ENCODE measurements at places on chromosomes 1 and 21. TPM values are rescaled to one million over a fixed set of nuclear protein-coding genes. Genes with fewer than 3 reads are reported as not detected.

DNA sequence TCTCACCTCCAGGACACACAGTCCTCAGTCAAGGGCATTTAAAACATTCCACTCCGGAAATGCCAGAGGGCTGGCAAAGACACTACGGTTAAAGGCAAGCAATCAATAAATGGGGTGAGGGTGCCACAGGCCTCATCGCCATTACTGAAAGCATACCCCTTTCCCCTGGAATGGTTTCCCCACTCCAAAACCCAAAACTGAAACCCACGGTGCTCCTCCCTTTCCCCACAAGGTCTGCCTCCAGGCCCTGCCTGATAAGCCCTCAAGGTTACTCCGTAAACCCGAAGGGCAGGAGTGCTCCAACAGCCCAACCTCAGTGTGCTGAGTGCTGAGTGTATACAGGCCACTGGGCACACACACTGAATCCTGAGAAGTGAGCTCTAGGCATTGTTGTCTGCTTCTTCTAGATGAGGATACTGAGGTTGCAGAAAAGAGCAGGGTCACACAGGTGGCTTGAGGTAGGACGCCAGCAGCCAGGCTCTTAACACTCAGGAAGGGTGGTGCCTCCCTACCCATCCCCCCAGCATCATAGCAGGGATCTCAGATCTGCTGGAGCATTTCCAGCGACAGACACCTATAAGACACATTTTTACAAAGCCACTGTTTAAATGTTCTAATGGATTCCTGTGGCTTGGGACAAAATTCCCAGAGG is 29.0 kb downstream of the SSBP3 start:
- DNase-seq = no peak

DNA sequence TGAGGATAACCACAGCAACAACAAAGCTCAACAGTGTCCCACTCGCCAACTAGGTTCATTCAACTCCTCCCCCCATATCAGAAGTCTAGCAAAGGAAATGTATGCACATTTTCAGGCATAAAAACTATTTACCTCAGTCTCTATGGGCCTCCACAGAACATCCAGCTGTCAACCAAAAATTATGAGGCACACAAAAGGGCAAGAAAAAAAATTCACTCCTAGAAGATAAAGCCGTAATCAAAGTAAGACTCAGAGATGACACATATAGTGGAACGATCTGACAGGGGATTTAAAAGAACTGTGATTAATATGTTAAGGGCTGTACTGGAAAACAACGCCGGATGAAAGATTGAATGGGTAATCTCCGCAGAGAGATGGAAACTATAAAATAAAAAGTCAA is 158.7 kb downstream of the NTPCR start:
- DNase-seq = no peak

GRCh38 chr1:111930356-111930755 is 59.1 kb downstream of the KCND3 start:
- no peak for DNase-seq

- no peak for DNase-seq
These were observed 182.5 kb downstream of the RHOU start for GRCh38 chr1:228917755-228918154.

- DNase-seq = no peak
These were observed 17.2 kb upstream of the SPEN start for GRCh38 chr1:15830258-15830657.

DNA sequence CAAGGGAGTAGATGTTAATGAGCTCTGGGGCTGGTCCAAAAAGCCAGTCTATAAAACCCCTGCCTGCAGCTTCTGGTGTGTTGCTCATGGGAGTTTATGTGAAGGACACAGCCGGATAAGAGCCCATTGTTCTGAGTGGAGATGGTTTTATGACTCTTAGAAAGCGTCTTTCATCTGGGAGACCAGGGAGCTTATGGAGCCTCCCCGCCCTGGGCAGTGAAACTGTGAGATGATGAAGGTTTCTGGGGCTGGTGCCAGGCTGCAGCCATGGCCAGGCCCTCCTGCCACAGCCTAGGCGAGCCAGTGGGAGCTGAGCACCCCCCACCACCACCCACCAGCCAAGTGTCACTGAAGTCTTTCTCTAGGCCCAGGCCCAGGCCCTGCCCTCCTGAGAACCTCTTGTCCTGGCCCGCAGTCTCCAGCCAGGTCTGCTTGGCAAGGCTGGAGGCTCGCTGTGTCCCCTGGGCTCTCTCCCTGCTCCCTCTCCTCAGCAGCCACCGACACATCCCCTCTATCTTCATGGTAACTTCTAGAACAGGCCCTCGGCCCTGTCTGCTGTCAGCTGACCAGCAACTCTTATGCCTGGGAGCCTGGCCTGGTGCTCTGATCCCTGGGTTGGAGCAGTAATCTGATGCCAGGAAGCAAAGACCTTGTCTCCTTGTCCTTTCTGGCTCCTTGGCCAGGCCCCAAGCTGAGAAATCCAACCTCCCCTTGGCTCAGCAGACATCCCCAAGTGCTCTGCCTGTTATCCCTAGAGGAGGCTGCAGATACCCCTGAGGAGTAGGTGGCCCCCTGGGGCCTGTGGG is 7.6 kb upstream of the ARHGEF10L start:
- DNase-seq = peak; percentile 87

The LRRN2 gene
- 0.94 TPM for polyA plus RNA-seq

The FCRL2 gene
- not detected for polyA plus RNA-seq
